ENCODE measurements at places on chromosomes 5 and 9.

- no peak for DNase-seq
These were observed 4.5 kb downstream of the REEP5 start for GRCh38 chr5:112917453-112917995.

DNA sequence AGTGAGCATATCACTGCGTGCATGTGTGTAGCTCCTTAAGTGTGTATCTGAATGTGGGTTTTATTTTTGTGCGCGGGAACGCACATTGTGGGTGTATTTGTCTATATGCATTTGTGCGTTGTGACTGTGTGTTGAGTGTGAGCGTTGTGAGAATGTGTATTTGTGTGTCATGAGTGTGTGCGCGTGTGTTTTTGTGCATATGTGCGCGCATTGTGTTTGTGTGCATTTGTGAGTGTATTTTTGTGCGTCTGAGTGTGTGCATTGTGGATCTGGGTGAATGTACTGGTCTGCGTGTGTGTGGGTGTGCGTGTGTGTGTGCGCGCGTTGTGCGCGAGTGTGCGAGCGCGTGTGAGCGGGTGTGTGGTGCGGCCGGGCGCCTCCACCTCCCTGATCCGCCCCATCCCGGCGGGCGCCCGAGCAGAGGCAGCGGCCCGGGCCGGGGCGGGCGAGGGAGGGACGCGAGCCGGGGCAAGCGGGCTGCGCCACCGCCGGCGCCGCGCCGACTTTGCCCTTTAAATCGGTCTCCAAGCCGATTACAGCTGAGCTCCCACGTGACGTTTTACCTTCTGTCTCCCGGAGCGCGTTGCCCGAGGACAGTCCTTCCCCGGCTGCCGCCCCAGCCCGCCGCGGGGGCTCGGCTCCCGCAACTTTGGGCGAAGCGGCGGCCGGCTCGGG, at the start of gene RASGRF2:
RASGRF2 (plus strand) TSS at position 596 of the 675 bp plus-strand sequence. CDS start 376 bp downstream, outside the sequence.
- DNase-seq, result no peak

DNA sequence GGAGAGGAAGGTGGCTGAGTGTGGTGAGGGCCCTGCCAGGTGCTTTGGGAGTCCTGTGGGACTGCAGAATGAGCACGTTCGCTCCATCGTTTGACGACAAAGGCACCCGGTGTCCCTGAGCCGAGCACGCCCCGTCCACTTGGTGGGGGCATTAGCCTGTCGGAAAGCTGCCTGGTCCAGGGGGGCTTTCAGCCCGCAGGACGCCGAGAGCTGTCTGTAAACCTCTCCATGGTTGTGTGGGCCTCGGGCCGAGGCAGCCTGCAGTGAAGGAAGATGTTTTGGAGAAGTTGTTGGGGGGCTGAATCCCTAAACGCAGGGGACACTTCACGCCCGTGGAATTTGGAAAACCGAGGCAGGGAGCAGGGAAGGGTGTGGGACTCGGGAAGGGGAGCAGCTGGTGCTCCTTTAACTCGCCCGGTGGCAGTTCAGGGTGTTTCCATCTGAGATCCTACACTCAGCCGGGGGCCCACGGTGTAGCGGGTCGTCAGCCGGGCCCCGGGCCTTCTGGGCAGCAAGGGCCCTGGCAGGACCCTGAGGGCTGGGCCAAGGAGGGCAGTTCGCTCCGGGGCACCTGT, 53.8 kb downstream of the MRPL36 start:
- DNase-seq, result no peak

- DNase-seq, result no peak
These were observed 3.1 kb upstream of the RGMB start for GRCh38 chr5:98770209-98770910.

DNA sequence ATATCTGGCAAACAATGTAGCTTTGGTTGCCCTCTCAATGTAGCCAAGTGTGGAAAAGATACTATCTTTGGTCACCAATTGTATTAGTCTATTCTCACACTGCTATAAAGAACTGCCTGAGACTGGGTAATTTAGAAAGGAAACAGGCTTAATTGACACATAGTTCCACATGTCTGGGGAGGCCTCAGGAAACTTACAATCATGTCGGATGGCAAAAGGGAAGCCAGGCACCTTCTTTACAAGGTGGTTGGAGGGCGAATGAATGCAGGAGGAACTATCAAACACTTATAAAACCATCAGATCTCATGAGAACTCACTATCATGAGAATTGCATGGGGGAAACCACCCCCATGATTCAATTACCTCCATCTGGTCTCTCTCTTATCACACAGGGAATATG, 133.1 kb upstream of the TBCA start:
- no peak for DNase-seq

DNA sequence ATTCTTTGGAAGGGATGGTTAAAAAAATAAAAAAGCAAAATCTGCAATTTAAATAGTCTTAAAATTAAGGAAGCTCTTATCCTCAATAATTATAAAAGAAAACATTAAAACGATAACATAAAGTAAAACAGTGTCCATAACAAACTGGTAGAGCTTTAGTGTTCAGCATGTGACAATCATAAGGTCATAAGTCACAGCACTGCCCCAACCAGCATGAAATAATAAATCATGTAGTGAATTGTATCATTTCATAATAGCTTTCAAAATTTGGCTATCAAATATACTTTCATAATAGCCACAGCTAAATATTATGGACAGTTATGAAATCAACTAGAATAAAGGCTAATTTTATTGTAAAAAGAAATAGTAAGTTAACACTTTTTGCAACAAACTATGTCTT, 10.0 kb downstream of the NR3C1 start:
- DNase-seq, result no peak

GRCh38 chr9:135018306-135018915, 69.1 kb upstream of the OLFM1 start:
- no peak for DNase-seq

GRCh38 chr9:35713578-35713977, 18.4 kb downstream of the TLN1 start:
- DNase-seq, result no peak

DNA sequence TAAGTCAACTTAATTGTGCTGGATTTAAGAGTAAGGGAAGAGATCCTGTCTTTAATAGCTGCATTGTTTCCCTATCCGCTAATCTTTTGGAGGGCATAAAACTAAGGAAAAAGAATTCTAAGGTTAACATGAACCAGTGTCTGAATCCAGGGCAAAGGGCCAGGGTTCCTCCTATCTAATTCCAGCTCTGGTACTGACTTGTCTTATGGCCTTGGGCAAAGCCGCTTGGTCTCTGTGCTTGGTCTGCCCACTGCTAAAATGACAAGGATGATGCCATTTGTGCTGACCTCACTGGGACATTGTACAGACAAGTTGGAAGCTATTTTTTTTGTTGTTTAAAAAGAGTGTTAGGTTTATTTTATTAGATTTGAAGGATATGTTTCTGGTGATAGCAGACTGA, 334.7 kb upstream of the PIK3R1 start:
- DNase-seq, result no peak

DNA sequence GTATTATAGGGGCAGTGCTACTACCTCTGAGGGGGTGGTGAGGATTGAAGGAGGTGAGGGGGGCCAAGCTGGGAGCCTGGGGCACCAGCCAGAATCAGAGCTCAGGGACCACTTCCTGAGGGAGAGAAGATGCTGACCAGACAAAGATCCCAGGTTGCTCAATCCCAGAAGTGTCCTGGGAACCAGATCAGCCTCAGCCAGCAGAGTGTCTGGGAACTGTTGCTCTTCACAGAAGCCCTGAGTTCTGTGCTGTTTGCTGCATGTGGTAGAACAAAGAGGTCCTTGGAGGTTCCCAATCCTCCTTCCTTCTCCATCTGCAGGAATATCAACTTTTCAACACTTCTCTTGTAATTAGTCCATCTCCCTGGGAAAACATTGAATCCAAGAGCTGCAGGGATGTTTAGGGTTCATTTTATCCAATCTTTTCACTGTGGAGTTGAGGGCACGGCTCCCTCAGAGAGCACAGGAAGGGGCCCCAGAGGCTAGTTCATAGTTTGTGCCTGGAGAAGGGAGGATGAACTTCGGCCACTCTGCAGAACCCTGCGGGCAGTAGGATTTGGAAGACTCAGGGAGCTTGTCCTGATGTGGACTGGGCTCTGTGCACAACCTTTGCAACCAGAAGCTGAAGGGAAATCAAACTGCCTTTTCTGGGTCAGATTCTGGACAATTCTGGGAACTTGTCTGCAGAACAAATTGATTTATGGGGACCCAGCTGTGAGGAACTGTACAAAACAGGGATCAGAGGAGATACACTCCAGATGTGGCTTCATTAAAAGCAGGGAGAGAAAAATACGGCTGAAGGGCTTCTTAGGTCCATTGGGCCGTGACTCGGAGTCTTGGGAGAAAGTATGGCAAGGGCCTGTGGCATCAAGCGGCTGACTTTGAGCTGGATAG, 57.1 kb downstream of the GALNT12 start:
- DNase-seq, result no peak

- no peak for DNase-seq
These were observed 370.9 kb upstream of the WWC1 start for GRCh38 chr5:167920589-167920988.

DNA sequence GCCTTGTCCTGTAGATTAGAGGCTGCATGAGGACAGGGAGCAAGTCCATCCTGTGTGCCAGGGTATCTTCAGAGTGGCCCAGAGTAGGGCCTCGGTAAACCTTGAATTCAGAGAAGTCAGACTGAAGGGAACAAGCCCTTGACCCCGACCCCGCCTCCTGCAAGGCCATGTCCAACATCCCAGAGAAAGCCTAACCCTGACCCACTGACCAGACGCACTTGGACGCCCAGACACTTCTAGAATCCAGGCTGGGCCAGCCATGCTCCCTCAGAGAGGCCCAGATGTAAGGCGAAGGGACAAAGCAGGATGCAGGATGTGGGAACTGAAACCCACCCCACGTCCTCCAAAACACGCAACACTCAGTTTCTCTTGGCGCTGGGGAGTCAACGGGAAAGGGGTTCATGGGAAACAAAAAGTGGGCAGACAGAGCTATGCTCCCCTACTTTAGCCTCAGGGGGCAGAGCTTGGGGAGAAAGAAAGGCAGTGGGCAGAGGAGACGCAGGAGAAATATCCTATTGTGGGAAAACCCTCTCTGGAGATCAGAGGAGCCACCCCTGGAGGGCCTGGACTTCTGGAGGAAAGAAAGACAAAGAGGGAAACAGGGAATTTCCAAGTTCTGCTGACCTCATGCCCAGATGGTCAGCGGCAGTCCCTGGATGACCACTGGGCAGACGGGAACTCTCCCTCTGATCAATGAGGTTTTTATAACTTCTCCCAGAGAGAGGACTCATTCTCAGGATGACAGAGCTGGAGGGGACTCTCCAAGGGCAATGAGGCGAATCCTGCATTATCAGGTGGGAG, 13.0 kb downstream of the TNIP1 start:
- no peak for DNase-seq

GRCh38 chr5:170121321-170121720, 15.6 kb downstream of the FOXI1 start:
- DNase-seq, result no peak

DNA sequence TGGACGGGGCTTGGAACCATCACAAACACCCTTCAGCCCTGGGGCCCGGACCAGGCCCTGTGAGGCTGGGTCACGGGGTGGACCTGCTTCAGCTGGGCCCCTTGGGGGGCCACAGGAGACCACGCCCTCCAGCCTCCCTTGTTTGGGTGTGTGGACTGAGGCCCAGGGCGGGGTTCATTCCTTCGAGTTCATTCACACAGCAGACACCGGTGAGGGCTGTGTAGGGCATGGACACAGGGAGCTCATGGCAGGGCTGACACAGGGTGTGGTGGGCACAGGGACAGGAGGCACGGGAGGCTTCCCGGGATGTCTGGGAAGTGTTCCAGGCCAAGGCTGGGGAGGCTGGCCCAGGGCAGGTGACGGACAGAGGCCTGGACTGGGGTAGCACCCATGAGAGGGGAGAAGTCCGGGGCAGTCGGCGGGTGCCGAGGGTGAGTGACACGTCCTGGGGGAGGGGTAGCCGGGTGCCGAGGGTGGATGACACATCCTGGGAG, 8.9 kb downstream of the DNLZ start:
- DNase-seq, result no peak

- no peak for DNase-seq
These were observed 122.1 kb upstream of the ADAMTS16 start for GRCh38 chr5:5017827-5018577.

DNA sequence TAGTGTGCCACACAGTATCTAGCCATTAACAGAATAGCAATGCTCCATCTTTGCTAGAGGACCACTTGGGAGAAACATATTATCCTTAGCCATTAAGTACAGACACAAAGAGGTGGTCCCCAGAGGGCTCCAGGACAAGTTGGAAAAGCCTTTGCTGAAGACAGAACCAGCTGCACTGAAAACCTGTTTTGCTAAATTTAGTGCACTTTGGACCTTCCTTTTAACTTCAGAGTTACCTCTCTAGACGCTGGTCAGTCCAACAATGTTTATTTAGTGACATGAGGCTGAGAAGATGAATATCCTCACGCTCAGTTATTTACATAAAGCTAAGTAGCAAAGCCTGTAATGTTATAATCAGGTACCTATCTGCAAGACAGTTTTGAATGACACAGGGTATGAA, 265.0 kb upstream of the ZNF608 start:
- DNase-seq, result no peak

- DNase-seq, result no peak
These were observed 1.1 kb downstream of the CTNND2 start for GRCh38 chr5:11903121-11903613.

GRCh38 chr9:75027187-75028107, 646 bp downstream of the CARNMT1 start:
- DNase-seq, result peak; percentile 25

- DNase-seq, result no peak
These were observed 1.1 kb downstream of the MTMR12 start for GRCh38 chr5:32311404-32312196.

DNA sequence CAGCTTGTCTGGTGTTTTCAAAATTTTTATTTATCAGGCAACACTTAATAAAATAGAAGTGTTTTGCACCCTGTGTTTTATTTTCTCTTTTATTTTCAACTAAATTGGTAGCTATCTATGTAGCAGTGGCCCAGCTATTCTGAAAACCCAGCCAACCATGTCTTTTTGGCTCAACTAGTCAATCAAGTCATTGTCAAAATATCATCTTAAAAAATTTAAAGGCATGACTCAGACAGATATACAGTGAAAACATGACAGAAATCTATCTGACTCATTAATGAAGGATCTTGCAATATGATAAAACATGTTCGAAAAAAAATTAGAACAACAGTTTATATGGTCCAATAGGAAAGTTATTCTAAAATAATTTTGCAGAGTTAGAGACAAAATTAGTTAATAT, 75.1 kb downstream of the HSD17B4 start:
- DNase-seq, result no peak

DNA sequence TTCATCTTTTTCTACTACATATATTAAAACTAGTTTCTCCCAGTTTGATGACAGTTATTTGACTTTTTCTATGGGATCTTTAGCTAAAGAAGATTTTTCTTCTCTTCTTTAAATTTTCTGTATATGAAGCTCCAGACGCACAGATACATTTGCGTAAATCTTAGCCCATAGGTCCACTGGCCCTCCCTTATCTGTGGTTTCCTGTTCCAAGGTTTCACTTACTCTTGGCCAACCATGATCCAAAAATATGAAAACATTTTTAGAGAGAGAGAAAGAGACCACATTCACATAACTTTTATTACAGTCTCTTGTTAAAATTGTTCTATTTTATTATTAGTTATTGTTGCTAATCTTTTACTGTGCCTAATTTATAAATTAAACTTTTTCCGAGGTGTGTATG, 270.2 kb upstream of the DAPK1 start:
- no peak for DNase-seq
